ENCODE measurements at places on chromosomes 7 and 10. TPM values are rescaled to one million over a fixed set of nuclear protein-coding genes. Genes with fewer than 3 reads are reported as not detected.

Gene GSDME
- 39.7 TPM for total RNA-seq

Gene TAS2R16
- not detected for total RNA-seq

Gene SPAG6
- total RNA-seq, result not detected

Gene TAS2R40
- total RNA-seq, result not detected

Gene WNT8B
- not detected for total RNA-seq

Gene FKBP6
- not detected for total RNA-seq

Gene PTN
- total RNA-seq, result 13.2 TPM

Gene C7orf57
- not detected for total RNA-seq

Gene SPDYE5
- total RNA-seq, result not detected

Gene PCLO
- total RNA-seq, result 0.03 TPM

Gene CFAP46
- 0.20 TPM for total RNA-seq

Gene MYPN
- total RNA-seq, result 2.3 TPM

Gene OPALIN
- total RNA-seq, result not detected

Gene ATE1
- total RNA-seq, result 30.2 TPM

Gene CALML5
- not detected for total RNA-seq

Gene NEUROG3
- not detected for total RNA-seq

Gene TMEM130
- total RNA-seq, result 1.0 TPM

Gene HELLS
- total RNA-seq, result 12.2 TPM

Gene LLCFC1
- total RNA-seq, result not detected

Gene GDF2
- not detected for total RNA-seq

Gene TAS2R60
- total RNA-seq, result not detected

Gene BAIAP2L1
- 4.2 TPM for total RNA-seq

Gene CYP3A7
- not detected for total RNA-seq

Gene TMEM120A
- total RNA-seq, result 18.1 TPM

Gene PALD1
- 0.40 TPM for total RNA-seq

Gene CDK14
- total RNA-seq, result 35.8 TPM
